ENCODE measurements at places on chromosomes 12 and 14.

GRCh38 chr12:42130672-42131402 is 13.8 kb downstream of the GXYLT1 start:
- DNase-seq, result no peak

DNA sequence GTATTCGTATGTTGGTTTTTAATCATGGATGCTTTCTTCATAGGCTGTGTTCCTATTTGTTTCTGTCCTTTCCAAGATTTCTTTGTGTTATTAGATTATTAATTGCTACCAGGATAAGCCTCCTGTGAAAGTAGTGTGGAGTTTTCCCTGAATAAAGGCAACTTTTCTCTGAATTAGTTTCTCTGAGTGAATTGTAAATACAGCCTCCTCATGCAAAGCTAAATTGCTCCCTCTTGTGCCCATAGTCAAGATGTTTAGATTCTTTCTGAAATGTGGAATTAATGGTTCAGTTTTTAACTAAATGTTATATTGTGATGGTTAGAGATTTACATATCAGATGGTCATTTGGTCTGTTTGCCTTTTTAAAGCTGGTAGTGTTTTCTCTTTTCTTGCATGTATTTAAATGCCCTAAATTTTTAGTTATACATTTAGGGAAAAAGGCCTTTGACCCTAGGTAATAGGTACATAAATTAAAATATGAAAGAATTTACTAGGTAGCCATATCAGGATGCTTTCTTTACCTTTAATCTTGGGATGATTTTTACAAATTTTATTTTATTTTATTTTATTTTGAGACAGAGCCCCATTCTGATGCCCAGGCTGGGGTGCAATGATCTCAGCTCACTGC is 8.9 kb downstream of the APAF1 start:
- peak; percentile 59 for DNase-seq

- DNase-seq, result no peak
Observed at GRCh38 chr12:55885113-55885512, 42.4 kb upstream of the MMP19 start.

GRCh38 chr14:69299286-69300035 is 39.5 kb downstream of the GALNT16 start:
- DNase-seq, result no peak

- no peak for DNase-seq
Observed at GRCh38 chr14:92529903-92530302, 16.3 kb downstream of the RIN3 start.

DNA sequence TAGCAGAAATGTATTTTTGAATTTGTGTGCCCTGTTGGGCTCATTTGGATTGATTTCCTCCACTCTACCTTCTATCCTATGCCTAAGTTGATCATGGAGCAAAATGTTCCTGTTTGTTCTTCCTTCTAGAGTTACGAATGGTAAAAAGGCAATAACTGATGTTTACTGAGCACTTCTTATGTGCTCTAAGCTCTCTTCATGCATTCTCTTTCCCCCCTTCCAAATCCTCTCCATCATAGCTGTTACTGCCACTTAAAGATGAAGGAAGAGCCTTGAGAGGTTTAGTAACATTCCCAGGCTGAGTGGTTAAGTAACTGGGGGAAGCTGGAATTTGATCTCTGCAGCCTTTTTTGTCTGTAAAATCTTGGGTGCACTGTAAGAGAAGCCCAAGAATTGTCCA is 60.1 kb downstream of the CHST11 start:
- no peak for DNase-seq

DNA sequence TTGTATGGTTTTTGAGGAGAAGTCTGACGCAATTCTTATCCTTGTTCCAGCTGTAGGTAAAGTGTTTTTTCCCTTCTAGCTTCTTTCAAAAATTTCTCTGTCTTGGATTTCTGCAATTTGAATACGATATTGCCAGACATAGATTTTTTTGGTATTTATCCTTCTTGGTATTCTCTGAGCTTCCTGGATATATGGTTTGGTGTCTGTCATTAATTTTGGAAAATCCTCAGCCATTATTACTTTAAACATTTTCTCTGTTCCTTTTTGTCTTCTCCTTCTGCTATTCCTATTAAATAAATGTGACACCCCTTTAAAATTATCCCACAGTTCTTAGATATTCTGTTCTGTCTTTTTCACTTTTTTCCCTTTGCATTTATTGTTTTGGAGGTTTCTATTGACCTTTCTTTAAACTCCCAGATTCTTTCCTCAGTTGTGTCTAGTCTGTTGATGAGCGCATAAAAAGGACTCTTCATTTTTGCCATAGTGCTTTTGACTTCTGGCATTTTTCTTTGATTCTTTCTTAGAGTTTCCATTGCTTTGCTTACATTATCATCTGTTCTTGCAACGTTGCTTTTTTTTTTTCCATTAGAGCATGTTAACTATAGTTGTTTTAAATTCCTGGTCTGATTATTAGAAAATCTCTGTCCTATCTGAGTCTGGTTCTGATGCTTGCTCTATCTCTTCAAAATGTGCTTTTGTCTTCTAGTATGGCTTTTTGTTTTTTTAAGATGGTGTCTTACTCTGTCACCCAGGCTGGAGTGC is 129.1 kb downstream of the MSRB3 start:
- DNase-seq, result no peak

- no peak for DNase-seq
Observed at GRCh38 chr14:21073921-21074320, 3.8 kb downstream of the ARHGEF40 start.

- DNase-seq, result peak; percentile 66
Observed at GRCh38 chr12:54006559-54007220, 2.1 kb upstream of the HOXC8 start.
